HFF-Myc (cell line): ENCODE measurements at places on chromosomes 3 and 15.
A peak's percentile ranks its signal among the peaks of the same experiment; 100 is the strongest.

DNA sequence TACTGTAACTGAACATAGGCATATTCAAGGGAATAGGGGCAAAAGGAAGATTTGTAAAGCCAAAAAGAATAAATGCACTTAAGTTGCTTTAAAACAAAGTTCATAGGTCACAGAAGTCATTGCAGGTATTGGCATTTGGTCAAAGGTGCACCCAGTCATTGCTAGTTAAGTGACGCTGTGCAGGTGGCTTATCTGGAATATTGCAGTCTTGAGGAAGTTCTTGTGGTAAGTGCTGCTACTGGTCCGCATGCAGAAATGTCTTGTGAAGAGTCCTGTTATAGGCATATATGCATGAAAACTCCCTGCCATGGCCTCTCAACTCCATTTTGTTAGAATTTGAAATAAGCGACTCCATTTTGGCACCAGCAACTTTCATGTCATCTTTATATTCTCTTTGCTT lies 293.1 kb downstream of the GBE1 start:
- DNase-seq: no peak

- DNase-seq: peak; percentile 94
Observed at GRCh38 chr3:100210772-100211135, 50.0 kb upstream of the TBC1D23 start.

- no peak for DNase-seq
Observed at GRCh38 chr3:58419780-58420507, 13.7 kb downstream of the PDHB start.

DNA sequence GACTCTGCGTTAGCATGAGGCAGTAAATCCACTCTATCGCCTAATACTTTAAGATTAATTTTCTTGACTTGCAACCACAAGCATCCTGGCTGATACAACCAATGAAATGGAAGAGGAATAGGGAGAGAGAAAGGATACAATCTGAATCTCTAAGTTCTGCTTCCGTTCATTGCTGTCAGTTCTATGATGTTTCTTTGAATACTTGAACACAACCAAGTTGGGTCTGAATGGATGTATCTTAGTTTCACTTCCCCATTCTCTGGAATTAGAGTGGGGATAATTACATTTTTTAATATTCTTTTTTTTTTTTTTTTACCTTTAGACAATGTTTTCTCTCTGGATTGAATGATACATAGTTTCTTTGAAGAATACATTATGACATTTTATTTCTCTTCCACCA lies 22.9 kb downstream of the PDE8A start:
- DNase-seq: no peak

DNA sequence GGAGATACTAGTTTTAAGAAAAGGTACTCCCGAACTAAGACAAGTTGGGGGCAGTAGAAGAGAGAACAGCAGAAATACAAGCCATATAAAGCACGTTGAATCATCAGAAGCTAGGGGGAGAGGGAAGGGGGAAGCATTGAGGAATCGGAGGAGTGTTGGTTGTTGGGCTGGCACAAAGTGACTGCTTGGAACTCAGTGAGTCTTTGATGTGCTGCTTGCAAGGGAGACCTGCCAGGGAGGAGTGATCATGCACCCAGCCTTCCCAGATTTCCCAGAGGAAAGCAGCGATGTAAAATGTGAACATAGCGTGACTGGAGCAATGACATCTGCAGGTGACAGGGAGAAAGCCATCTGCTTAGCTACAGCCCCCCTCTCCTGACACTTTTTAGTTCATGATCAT lies 192.4 kb upstream of the IL12A start:
- no peak for DNase-seq

DNA sequence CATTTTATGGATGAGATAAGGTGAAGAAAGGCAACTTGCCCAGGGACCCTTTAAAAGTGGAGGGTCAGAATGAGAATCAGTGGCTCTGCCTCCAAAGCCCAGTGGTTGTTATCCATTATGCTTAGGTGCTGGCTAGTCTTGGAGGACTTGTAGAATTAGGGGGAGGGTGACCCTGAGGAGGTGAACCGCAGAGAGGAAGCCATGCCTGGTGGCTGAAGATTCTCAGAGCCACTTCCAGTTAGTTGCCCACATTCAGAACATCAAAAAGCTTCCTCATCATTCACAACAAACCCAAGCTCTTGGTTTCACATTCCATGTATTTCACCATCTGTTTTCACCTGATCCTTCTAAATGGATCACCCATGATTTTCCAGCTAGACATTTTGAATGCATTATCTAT lies 11.2 kb downstream of the EBLN2 start:
- no peak for DNase-seq

GRCh38 chr3:136311261-136311660 lies 61.1 kb downstream of the PCCB start:
- DNase-seq: no peak

GRCh38 chr15:50095938-50096821 lies 22.9 kb downstream of the ATP8B4 start:
- no peak for DNase-seq

GRCh38 chr3:111676211-111677006 lies 81.3 kb upstream of the ZBED2 start:
- DNase-seq: no peak

GRCh38 chr3:126567696-126568438 lies 9.1 kb upstream of the C3orf22 start:
- DNase-seq: no peak

- no peak for DNase-seq
Observed at GRCh38 chr15:78390242-78390641, 47.8 kb upstream of the IREB2 start.
